ENCODE measurements at places on chromosomes 12 and 14.
A peak's percentile ranks its signal among the peaks of the same experiment; 100 is the strongest.

DNA sequence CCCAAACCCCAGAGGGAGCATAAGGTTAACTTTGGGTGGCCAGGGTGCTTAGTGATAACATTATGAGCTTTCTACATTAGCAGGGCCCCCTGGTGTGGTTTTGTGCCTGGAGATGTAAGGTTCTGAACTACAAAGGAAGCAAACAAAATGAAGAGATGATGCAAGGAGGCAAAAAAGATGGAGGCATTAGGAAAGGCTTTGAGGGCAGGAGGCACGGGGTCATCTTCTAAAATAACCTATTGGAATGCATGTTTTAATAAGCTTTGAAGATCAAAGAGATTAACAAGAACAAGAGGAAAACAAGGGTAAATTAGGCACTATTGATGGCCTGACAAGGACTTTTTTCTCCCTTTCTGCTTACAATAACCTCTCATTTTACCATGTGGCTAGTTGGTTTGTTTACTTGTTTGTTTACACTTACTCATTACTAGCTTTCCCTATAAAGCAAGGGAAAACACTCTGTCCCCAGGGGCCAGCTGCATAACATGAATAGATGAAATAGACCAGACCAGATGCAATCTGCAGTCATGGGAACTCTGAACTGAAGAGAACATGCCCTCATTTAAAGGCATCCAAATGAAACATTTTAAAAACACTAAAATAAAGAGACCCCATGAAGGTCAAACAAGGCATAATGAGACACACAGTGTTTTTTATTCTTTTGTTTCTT lies 390.3 kb downstream of the DIO2 start:
- no peak for DNase-seq

- DNase-seq = no peak
These were observed 28.3 kb downstream of the TMEM120B start for GRCh38 chr12:121740847-121741246.

DNA sequence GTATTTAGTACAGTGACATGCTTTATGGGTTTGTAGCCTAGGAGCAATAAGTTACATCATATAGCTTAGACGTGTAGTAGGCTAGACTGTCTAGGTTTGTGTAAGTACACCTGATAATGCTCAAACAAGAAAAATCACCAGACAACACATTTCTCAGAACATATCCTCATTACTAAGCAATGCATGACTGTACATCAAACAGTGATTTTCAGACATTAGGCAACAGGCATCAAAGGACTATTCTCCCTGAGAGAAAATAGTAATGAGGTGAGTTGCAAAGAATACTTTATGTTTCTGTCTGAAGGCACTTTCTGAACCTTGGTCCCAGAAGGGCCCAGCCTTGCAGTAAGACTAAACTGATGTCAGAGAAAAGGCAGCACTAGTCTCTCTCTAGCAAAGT lies 48.4 kb upstream of the SYT10 start:
- no peak for DNase-seq

- no peak for DNase-seq
These were observed 15.3 kb downstream of the CCDC62 start for GRCh38 chr12:122789637-122790036.

DNA sequence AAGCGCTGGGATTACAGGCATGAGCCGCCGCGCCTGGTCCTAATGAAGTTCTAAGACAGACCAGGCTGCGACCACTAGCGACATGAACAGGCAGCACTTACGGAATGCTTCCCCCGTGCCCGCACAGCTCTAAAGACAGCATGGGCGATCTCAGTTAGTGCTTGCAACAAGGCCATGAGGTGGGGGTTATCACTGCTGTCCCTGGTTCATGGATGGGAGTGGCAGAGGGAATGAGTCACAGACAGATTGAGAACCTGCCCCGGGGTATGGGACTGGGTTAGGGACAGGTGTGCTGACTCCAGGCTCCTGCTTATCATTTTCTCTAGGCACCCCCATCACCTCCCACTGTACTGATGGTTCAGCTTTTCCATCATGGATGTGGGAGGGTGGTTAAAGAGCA lies 160.9 kb downstream of the VRK1 start:
- DNase-seq = no peak

GRCh38 chr12:96510306-96510764 lies 21.0 kb downstream of the CFAP54 start:
- DNase-seq = no peak

DNA sequence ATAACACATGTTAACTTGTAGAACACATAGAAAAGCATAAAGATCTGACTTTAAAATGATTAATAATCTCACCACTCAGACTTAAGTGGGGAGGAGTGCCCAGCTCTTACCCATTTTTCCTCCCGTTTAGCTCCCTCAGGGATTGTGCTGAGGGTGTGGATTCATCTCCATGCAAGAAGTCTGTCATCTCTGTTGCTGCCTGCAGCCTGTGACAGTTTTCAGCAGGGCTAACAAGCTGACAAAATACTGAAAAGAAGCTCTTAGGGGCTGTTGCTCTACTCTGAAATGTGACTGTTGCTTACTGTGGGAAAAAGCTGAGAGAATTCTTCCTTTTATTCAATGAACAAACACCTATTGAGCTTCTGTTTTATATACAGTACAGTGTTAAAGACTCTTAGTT lies 216.2 kb downstream of the CPNE8 start:
- DNase-seq = no peak

- no peak for DNase-seq
These were observed 27.2 kb downstream of the NGB start for GRCh38 chr14:77243853-77244252.

GRCh38 chr14:72644038-72644437 lies 249.9 kb downstream of the DPF3 start:
- DNase-seq = no peak

- DNase-seq = no peak
These were observed 3.6 kb downstream of the PELI2 start for GRCh38 chr14:56121816-56122215.

DNA sequence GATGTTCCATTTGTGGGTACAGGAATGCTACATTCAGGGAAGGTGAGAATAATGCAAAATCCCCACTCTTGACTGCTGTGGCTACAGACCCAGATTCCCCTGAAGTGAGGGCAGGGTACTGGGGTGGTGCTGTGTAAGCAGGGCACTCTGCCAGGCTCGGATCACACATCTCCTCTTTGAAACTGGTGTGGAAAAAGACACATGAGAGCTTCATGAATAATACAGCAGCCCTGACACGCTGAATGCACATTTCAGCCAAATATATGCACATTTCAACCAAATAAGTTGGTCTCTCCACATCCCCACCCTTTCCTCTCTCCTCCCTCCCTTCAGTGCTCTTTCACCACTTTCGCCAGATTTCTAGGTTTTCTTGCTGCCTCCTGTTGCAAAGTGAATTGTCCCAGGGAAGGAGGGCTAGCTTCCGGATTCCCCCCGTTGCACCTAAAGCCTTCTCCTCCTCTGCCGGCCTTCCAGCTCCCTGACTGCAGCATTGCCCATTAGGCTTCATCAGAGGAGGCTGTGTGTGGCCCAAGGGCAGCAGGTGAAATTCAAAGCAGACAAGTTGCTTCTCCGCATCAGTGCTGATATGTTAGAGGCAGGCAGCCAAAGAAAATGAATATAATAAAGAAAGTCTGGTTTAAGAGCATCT lies 118.2 kb upstream of the TMCC3 start:
- DNase-seq = no peak

DNA sequence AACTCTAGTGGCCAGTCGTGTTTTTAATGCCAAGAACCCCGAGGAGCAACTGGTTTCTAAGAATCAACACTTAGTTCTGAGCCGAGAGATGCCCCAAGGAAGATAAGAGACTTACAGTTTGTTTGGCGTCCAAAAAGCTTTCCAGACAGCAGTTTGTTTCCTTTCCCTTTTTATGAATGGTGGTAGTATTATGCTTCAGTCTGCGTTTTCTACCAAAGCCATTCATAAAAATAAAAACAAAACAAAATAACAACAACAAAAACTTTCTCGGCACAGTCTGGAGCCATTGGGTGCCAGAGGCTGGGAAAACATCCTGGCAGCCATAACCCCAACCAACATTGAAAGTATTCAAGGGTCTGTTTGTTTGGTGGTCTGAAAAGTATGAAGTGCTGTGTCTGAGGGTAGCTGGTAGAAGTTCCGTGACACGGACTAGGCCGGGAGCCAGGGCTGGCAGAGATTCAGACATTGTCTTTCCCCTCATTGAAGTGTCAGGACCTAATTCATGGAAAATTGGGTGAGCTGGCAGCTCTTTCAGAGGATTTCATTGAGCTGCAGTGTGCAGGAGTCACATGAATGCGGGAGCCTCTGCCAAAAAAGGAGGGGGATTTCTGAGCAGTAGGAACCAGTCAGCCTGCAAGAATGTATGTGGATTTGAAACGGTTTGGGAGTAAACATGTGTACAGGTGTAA lies 124.2 kb downstream of the HMGA2 start:
- peak; percentile 32 for DNase-seq

- DNase-seq = no peak
These were observed 109.0 kb upstream of the MDM1 start for GRCh38 chr12:68441167-68441566.

- peak; percentile 55 for DNase-seq
These were observed 21.6 kb downstream of the TMTC2 start for GRCh38 chr12:82708061-82708879.

GRCh38 chr12:5428332-5429221 lies 3.3 kb upstream of the NTF3 start:
- DNase-seq = no peak

DNA sequence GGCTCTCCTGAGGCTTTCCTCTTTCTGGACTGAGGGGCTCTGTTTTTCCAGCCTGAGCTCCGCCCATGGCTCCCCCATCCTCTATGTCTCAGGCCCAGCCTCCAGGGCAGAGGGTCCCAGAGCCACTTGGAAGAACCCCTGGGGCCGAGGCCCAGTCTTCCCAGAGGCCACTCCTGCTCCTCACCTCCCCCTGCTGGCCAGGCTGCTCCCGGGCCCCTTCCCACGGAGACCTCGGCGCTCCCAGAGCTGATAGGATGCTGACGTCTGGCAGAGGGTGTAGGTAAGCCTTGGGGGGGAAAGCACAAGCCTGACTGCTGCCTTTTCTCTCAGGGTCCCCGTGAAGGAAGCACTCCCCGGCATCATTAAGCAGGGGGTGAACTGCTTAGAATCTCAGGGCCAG lies 51.4 kb downstream of the ERH start:
- DNase-seq = no peak

DNA sequence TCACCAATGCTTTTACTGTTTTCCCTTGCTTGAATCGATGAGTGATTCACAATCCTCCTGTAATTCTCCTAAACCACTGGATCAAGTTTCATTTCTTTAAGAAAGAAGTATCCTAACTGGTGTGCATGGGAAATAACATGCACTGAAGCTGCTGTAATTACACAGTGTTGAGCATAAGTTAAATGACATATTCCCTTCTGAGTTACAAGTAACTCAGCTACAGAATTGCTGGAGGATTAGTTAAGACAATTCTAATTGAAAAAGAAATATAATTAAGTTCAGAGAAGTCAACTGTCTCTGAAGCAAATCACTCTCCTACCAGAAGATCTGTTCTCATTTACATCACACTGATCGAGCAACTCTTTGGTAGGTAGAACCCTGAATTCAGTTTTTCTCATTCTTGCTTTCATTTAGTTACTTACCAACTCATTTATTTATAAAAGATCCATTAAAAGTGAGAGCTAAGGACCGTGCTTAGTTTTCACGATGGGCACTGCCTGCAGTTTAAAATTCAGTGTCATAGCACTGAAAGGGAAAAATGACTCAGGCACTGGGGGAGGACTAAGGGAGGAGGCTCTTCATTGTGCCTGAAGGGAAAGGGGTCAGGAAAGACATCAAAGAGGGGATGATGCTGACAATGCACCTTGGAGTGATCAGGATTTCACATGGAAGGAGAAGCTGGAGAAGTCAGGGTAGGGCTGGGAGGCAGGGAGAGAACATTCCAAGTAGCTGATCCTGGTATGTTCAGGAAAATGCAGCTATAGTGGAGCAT lies 327.2 kb downstream of the EMP1 start:
- DNase-seq = no peak

All from anterior cingulate cortex (tissue), 58 donors.